ENCODE measurements at places on chromosomes 2 and 18.

DNA sequence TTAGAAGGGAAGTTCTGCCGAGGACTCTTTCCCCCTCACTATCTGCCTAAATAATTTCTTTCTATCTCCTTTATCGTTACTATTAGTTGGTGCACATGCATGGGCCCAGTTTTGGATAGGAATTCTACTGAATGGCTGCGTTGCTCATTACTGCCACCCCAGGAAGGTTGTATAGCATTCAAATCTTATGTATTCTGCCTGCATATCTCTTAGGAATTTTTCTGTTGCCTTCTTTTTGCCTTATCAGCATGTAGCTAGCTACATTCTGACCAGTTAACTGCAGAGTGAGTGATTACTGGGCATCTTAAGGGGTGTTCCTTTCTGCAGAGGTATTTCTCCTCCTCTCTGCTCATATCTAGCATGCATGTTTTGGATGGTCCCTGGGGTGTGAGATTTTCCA, 239.6 kb downstream of the TDRD15 start:
- no peak for DNase-seq

- no peak for DNase-seq
These were observed 70.8 kb downstream of the EPHA4 start for GRCh38 chr2:221501210-221501882.

- no peak for DNase-seq
These were observed 348.1 kb downstream of the TGIF1 start for GRCh38 chr18:3798032-3798431.

- DNase-seq: no peak
These were observed 77.1 kb upstream of the CD302 start for GRCh38 chr2:159875083-159875482.

- no peak for DNase-seq
These were observed 39.6 kb downstream of the INHBB start for GRCh38 chr2:120385355-120386127.

DNA sequence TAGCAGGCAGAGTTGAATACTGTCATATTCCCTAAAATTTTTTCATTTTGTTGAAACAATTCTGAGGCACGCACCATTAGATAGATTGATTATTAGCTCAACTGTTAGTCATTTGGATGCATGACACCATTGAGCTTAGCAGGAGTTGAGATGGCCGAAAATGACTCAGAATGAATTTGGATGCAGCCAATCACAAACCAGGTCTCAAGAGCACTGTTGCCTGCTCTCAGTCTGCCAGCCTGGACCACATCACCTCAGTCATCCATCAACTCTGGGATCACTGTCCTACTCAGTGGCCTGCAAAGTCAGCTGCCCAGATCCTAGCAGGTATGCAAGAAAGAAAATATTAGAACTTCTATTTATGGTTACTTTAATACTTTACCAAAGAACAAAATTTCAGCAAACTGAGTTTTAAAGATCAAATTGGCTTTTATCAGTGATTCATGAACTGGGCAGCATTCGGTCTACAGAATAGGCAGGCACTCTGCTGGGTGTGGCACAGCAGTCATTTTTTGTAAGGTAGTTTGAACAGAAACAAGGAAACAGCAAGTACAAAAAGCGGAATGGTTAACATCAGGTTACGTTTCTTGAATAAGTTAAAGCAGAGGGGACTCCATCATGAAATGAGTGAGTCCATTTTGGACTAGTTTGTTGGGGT, 152.7 kb upstream of the ARHGAP28 start:
- no peak for DNase-seq

DNA sequence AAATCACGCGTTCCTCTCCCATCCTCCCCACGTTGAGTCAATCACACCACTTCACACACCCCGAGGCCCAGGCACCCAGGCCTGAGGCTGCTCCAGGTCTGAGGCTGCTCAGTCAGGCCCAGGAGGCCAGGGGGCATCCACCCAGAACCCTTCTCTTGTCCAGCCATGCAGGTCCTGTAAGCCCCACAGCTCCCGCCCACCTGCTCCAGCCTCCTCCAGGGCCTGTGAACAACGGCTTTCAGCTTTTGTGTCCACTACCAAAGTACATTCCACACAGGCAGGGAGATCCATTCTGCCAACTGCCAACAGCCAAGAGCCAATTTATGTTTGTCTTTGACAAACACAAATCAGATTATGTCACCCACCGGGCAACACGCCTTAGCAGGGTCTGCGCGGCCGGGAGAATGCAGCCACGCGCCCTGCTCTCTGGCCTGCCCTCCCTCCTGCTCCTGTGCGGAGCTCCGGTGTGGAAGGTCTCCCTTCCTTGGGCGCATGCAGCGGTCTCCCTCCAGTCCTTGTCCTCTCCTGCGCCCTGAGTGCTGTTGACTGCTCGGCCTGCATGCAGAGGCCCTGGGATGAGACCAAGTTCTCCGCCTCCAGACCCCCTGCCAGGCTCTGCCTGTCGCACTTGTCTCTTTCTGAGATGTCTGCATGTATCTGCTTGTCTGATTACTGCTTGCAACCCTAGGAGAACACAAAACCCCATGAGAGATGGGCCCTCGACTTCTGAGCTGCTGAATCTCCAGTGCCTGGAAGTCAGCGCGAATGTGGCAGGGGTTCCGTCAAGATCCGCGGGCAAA, 146.6 kb downstream of the ZNF516 start:
- DNase-seq: no peak

DNA sequence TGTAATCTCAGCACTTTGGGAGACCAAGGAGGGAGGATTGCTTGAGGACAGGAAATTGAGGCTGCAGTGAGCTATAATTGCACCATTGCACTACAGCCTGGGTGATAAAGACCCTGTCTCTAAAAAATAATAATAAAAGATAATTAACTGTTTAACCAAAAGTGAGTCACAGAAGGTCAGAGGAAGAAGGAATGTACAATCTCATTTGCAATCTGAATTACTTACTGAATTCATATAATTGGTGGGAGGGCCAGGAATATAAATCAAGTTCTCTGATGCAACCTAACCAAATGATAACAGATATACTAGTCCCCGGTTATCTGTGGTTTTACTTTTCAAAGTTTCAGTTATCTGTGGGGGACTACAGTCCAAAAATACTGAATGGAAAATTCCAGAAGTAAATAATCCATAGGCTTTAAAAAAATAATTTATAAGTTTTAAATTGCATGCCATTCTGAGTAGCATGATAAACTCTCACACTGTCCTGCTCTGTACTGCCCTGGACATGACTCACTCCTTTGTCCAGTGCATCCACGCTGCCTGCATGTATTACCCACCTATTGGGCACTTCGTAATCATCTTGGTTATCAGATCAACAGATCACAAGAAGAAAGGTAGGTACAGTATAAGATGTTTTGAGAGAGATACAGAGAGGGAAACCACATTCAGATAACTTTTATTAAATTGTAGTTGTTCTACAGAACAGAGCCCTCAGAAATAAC, 12.8 kb upstream of the MATN3 start:
- no peak for DNase-seq

GRCh38 chr18:32922951-32923430, 150.2 kb upstream of the KLHL14 start:
- no peak for DNase-seq

GRCh38 chr2:169464882-169465281, 14.4 kb upstream of the BBS5 start:
- DNase-seq: no peak

DNA sequence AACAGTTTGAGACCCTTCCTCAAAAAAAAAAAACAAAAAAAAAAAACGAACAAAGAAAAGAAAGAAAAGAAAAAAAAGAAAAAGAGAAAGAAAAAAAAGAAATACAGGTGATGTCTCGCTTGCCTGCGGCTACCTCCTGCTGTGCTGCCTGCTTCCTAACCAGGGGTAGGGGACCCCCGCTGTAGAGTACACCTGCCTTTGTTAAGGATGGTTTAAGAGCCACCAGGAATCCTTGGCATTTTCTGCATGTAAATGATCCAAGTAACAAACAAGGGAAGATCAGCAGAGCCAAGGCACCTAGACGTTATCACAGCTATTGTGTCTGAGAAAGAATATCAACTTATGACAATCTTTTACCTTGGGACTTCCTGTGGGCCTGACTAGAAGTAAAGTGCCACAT, 856.8 kb upstream of the GCFC2 start:
- no peak for DNase-seq

- DNase-seq: no peak
These were observed 113.7 kb downstream of the XRCC5 start for GRCh38 chr2:216222650-216223352.

DNA sequence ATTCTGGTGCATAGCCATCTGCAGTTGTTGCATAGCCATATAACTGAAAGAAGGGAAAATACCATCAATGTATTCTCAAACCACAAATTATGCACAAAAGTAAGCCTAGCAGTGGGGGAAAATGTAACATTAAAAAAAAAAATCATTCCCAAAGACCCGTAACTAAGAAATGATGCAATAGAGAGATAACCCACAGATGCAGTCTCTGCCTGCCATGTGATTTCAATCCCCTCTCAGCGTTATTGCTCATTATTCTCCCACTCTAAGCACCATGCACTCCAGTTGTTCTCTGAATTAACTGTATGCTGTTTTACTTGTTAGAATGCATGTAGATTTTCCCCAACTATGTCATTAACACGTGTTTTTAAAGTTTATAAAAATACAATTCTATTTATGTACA, 14.1 kb downstream of the DSC1 start:
- no peak for DNase-seq

GRCh38 chr2:70767699-70768589, at the start of gene ADD2:
Gene ADD2 (minus strand): TSS chr2:70768200. CDS start chr2:70706408, 61,792 bp downstream.
- DNase-seq: peak; percentile 50

DNA sequence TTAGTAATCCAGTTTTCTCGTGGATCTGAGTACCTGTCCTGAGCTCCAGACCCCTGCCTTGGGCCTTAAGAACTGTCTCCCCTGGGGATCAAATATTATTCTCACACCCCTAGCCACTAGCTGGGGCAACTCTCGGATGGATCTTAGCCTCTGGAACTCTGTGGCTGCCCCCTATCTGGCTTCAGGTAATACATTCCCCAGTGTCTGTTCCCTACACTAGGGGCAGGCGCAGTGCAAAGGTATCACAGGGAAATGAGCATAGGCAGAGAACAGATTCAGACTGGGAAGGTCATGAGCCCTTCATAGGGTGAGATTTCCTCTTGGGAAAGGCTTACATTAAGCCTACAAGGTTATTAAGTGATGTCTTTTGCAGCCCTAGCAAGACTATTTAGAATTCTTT, 11.2 kb upstream of the SIX2 start:
- DNase-seq: no peak

- DNase-seq: no peak
These were observed 8.5 kb downstream of the ESPNL start for GRCh38 chr2:238108423-238109183.

DNA sequence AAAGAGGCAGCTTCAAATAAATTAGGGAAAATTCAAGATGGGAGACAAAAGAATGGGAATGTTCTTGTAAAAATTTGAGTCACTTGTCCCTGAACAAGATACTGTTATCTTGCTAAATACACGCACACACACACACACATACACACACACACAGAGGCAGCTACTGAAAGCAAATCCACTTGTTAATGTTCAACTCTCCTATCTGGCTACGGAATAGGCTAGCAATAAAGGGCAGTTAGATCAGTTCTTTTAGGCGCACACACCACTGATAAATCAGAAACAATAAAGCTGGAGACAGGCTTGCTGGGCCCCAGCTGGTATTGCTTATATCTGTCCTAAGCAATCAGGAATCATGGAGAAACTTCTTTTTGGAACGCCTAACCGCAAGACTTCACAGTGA, 461.6 kb downstream of the BCL11A start:
- DNase-seq: no peak

DNA sequence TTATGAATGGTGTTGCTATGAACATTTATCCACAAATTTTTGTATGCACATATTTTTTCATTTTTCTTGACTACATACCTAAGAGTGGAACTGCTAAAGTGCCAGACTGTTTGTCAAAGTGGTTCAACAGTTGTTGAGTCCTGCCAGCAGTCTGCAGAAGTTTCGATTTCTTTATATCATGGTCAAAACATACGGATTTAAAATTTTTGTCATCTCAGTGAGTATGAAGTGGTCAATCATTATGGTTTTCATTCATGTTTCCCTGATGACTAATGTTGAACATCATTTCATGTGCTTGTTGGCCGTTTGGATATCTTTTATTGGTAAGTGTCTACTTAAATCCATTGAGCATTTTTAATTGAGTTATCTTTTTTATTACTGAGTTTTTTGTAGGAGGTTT, 39.2 kb downstream of the CCDC138 start:
- DNase-seq: no peak

DNA sequence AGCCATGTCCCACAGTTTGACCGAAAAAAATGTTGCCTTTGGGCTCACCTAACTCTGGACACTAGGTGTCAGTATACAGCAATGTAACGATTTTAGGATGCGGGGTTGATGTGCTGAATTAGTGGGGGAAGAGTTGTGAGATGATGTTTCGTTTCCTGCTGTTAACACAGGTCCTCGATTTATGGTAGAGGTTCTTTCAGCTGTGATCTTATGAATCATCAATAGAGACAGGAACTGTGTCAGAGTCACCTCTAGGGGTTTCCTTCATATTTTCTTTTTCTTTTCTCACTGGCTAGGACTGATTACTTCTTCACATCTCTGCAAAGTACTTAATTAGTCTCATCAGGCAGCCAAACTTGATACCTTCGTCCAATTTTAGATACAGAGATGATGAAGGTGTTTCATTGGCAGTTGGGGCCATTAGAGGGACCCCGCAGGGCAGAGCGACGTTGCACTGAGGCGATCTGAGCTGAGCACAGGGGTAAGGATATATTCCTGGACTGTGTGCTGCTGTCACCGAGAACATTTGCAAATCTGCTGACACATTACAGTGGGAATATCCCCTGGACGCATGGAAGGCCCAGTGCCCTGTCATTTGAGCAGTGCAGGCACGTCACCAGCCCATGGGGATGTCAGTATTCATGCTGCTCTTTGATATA, 10.2 kb upstream of the MMADHC start:
- DNase-seq: peak; percentile 19

GRCh38 chr2:235957251-235957650, 210.9 kb downstream of the GBX2 start:
- DNase-seq: no peak

DNA sequence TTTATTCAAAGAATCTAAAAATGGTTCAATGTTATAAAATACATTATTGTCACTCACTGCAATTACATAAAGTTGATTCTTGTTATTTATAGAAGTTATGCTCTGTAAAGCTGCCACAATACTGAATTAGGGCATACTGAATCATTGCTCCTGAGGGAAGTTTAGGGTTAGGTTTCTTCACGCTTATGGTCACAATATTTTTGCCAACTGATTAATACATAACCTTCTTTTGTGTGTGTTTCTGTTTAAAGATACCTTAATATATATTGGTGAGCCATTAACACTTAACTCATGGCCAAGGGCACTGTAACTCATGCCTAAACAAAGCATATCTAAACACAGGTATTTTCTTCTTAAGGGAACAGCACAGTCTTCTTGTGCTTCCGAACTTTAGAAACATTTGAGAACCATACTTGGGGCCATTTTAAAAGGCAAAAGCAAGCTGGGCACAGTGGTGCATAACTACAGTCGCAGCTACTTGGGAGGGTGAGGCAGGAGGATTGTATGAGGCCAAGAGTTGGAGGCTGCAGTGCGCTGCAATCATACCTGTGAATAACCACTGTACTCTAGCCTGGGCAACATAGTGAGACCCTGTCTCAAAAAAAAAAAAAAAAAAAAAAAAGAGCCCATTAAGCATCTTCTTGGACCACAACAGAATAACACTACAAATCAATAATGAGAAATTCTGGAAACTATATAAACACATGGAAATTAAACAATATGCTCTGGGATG, 15.6 kb downstream of the DARS1 start:
- DNase-seq: no peak

Measured in stimulated activated CD4-positive, alpha-beta T cell treated with anti-CD3 and anti-CD28 coated beads, TNF-alpha, amount 100 ng/mL, for 48 hours (primary cell).